OCI-LY7 (cell line): ENCODE measurements at places on chromosomes 3 and 15. TPM values are rescaled to one million over a fixed set of nuclear protein-coding genes. Genes with fewer than 3 reads are reported as not detected.

- no peak for DNase-seq
Measured at GRCh38 chr3:178059119-178059518, 477.1 kb upstream of the KCNMB2 start.

- DNase-seq: no peak
Measured at GRCh38 chr15:99138491-99138982, 33.7 kb downstream of the SYNM start.

The MYL3 gene
- total RNA-seq: not detected in 2 replicates

DNA sequence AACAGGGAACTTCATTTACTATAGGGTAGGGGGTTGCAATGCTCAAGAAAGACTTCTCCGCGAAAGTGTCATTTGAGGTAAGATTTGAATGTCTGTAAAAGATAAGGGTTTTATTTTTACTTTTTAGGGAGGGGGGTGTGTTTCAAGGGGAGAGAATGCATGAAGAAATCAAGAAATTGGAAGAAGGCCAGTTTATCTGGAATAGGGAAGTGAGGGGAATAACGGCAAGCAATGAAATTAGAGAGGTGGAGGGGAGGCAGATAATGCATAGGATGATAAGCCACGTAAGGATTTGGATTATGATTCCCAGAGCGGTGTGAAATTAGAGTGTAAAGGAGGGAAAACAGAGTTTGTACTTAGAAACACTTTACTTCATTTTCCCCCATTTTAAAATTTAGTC is 63.0 kb upstream of the MB21D2 start:
- no peak for DNase-seq

The ECE2 gene
- not detected in 2 replicates for total RNA-seq

DNA sequence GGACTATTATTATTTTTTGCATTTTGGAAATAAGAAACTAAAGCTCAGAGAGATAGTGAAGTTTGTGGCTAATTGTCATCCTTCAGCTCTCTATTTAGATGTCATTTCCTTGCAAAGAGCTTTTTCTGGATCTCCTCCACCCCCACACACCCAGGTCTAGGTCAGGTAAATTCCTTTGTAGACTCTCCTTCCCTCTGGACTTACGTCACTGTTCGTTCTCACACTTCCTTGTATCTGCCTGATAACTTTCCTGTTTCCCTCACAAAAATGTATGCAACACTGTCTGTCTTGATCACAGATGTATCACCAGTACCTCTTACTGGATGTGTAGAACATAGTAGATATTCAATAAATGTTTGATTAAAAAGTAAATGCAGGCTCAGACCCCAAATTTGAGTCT is 6.1 kb upstream of the MB21D2 start:
- no peak for DNase-seq

GRCh38 chr15:32790352-32790999 is 72.7 kb downstream of the GREM1 start:
- DNase-seq: no peak

GRCh38 chr3:149625795-149626194 is 32.0 kb downstream of the WWTR1 start:
- no peak for DNase-seq

DNA sequence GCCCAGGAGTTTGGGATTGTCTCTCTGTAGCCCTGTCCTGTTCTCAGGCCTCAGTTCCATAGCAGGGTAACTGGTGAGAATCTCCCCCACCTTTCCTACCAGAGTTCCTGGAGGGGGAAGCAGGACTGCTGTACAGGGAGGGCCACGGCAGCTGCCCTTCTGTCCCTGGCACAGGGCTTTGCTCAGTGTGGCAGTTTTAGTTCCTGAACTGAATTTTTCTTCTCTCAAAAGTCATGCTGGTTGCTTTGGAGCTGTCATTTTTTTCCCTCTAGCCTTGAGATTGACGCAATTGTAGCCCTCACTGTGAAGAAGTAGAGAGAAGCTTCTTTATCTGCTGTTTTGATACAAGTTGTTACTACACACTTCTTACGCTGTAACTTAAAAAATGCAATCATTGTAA is 55.5 kb downstream of the TPRG1 start:
- DNase-seq: no peak

The A4GNT gene
- not detected in 2 replicates for total RNA-seq
